ENCODE measurements at places on chromosomes 1 and 21.

DNA sequence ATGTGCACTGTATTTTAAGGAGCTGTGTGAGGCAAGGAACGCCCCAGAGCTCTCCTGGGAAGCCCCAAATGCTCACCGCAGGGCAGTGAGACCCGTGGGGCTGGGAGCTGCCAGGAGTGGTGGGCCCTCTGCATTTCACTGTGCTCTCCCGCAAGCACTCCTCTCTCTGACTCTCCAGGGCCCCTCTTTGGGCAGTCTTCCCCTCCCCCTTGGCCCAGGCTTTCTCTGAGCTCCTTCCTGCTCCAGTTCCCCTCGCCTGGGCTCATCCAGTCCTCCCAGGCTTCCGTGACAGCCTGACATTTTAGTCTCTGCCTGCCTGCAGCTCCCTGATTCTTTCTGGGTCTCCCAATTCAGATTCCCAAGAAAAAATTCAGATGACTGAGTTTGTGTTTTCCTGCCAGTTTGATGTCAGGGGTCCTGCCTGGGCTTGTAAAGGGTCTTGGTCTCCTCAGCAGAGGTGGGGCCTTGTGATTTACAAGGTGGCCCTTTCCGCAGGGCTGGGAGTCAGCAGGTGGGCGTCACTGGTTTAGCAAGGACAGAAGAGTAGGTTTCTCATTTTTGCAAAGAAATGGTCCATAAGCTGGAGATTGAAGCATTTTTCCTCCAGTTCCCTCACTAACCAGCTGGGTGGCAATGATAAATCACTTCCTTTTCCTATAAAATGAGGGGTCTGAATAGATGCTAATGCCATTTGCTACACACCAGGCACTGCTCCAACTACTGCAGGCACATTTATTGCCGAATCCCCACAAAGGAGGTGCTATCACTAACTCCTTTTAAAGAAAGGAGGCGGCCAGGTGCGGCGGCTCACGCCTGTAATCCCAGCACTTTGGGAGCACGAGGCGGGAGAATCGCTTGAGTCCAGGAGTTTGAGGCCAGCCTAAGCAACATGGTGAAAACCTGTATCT lies 1.9 kb upstream of the CA6 start:
- no peak for DNase-seq

DNA sequence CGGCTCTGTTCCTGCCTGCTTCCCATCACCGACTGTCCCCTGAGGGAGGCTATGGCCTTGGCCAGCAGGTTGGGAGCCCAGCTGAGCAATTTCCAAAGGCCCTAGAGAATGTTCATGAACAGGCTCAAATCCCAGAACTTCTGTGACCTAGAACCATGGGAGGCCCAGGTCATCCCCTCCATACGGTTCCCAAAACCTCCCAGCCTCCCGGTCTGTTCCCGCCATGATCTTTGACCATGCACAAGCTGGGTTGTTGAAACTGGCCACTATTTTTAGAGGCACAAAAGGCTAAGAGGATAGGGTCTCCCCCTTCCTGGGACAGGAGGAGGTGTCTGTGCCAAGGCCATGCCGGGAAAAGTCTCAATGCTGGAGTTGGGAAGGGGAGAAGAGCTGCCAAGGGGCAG lies 27.5 kb downstream of the EPHA2 start:
- DNase-seq = no peak

GRCh38 chr1:31788825-31789256 lies 24.7 kb upstream of the ADGRB2 start:
- DNase-seq = no peak

- DNase-seq = no peak
Observed at GRCh38 chr1:89532228-89532627, 7.6 kb downstream of the LRRC8B start.

DNA sequence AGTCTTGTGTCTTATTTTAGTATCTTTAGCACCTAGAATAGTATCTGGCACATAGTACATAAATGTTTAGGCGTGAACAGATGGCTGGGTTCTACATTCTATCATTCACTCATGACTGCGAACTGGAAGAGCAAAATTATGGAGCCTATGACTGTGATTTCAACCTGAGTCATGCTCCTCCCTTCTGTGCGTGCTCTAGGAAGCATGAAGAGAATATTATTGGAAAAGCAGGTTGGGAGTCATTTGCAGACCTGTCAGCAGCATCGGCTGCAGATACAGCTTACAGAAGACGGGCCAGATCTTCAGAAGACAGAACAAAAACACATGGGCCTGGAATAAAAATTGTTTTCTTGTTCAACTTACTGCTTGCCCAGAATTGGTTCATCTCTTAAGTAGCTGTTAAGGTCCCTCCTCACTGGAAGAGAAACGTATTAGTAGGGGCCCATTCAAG lies 344.0 kb upstream of the USP24 start:
- DNase-seq = no peak

GRCh38 chr1:34975771-34976170 lies 9.4 kb downstream of the TMEM35B start:
- DNase-seq = no peak

GRCh38 chr1:54367613-54368012 lies 38.6 kb downstream of the SSBP3 start:
- no peak for DNase-seq

DNA sequence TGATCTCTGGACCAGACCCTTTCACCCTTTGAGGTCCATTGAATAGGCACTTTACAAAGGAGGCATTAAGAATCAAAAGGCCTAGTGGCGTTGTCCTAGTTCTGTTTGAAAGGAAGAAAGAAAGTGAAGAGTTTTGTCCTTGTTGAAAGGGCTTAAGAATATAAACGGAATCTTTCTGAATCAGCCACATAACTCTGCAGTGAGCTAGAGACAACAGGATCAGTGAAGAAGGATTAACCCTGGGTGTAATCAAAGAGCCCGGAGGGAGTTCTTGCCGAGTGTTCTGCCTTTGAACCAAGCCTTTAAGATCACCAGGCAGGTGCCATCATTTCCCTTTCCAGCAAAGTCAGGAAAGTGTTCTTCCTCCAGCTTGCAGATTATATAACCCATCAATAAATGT lies 54.8 kb upstream of the CNTN2 start:
- no peak for DNase-seq
